ENCODE measurements at places on chromosomes 6 and 20.

DNA sequence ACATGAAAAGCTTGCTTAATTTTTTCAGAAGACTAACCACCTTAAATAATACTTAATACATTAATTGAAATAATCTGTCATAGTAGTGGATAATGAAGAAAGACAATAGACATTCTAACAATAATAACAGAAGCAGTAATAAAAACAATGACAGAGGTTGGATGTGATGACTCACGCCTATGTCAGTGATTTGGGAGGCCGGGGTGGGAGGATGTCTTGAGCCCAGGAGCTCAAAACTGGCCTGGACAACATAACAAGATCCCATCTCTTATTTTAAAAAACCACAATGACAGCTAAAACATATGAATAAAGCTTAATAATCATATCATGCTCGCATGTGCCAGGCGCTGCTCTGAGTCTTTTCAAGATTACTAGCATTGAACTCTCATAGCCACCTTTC is 105.5 kb downstream of the IPCEF1 start:
- DNase-seq: no peak

DNA sequence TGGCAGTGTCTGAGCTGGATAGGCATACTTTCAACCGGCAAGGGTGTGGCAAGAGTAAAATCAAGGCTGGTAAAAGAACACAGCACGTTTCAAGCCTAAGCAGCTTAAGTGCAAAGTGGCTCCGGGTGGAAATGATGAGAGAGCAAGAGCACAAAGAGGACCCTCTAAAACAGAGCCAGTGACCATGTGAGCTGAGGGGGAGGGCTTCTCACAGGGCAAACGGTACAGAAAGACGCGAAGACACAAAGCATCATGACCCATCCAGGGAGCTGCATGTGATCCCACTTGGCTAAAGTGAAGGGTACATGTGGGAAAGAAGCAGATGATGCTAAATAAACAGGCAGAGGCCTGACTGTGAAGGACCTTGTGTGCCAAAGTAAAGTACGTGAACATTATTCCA is 25.7 kb downstream of the FKBP5 start:
- DNase-seq: no peak

DNA sequence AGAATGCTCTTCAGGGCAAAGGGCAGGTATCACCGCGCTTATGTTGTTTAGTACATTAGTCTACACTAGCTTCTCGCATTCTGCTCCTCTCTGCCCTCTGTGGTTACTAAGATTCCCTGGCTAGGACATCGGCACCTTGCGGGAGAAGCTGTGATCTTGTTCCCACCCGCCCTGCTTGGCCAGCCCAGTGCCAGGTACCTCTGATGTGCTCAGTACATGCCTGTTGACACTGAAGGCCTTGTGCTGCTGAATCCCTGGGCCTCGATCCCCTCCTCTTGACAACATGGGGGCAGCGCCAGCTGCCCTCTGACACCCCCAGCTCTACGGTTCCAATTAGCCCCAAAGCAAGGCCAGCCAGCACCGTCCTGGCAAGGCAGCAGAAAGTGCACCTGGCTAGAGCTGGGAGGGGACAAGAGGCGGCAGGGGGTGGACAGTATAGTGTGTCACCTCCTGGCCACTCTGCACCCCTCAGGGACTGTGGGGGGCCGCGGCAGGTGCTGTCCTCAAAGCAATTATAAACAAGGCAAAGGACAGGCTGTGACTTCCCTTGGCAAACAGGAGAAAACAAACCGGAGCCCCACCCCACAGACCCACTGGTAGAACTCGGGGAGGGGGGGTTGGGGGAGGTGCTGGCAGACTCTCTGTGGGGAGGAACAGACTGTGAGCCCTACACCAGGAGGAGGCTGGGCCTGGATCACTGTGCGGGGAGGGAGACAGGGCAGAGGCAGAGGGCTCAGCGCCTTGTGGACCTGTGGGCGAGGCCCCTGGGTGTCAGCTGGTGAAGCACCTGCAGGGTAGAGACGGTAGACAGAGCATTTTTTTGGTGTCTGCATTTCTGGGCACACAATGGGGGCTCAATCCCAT is 7.1 kb downstream of the TFEB start:
- DNase-seq: no peak

DNA sequence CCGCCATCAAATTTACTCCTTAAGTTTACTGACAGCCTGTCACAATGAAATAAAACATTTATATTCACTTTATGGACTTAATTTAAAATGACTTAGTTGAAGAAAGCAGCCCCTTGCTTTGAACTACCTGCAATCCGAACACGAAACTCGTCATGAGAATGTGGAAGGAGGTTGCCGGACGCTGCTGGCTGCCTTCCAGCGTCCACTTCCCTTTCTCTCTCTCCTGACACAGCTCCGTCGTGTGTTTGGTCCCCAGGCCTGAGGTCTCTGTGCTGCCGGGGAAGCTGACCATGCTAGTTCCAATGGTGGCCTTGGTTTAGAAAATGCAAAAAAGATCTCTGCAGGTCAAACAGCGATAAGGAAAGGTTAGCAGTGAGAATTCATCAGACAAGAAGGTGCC is 519.7 kb downstream of the CDH26 start:
- DNase-seq: no peak

DNA sequence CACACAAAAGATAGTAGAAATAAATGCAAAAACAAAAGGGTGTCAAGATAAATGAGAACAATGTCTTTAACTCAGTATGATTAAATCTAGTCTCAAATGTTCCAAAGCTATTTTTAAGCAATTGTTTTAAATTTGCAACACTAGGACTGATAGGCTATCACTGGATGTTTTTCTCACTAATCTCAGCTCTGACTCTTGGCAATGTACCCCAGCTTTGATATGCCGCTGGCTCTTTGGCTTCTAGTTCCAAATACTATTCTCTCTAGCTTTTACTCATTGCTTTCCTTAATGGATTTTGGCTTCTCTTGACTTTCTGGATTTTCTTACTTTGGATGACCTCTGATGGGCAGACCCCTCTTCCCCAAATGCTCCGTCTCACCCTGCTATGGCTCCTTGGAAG is 116.0 kb upstream of the SLC35B3 start:
- no peak for DNase-seq

DNA sequence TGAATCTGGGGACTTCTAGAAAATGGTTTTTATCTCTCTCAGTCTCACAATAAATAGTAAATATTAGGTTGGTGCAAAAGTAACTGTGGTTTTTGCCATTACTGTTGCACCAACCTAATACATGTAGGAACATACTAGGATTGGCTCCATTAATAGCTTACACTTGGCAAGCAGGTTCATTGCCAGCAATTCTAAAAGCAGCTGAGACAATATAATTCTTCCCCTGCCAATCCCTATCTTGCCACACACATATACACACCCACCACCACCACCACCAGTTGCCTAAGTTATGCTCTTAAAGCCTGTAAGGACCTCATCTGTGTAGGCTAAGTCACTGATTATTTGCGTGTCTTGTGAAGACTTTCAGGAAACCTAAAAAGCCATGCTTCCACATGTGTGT is 145.1 kb downstream of the KIF16B start:
- no peak for DNase-seq

DNA sequence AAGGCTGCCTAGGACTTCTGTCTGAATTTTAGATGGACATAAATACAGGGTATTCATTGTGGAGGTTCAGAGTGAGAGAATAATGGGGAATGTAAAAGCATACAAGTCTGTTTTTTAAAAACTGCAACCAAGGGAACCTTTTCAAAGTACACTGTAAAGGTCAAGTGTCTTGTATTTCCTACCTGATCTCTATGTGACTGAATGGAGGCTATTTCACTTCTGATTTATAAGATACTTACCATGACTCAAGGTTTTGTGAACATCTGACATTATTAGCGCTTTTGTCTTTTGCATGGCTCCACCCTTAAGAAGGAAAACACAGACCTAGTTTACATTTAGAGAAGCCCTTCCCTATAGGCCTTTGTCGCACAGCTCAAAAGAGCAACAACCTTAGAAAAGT is 126.5 kb downstream of the ZFAND3 start:
- DNase-seq: no peak

Measured in stimulated activated CD8-positive, alpha-beta memory T cell treated with anti-CD3 and anti-CD28 coated beads, Interleukin-4, amount 100 ng/mL, for 1 hour (primary cell).